Thymus (tissue), 14 donors: ENCODE measurements at places on chromosomes 3 and 15. TPM values are rescaled to one million over a fixed set of nuclear protein-coding genes. Genes with fewer than 3 reads are reported as not detected.

DNA sequence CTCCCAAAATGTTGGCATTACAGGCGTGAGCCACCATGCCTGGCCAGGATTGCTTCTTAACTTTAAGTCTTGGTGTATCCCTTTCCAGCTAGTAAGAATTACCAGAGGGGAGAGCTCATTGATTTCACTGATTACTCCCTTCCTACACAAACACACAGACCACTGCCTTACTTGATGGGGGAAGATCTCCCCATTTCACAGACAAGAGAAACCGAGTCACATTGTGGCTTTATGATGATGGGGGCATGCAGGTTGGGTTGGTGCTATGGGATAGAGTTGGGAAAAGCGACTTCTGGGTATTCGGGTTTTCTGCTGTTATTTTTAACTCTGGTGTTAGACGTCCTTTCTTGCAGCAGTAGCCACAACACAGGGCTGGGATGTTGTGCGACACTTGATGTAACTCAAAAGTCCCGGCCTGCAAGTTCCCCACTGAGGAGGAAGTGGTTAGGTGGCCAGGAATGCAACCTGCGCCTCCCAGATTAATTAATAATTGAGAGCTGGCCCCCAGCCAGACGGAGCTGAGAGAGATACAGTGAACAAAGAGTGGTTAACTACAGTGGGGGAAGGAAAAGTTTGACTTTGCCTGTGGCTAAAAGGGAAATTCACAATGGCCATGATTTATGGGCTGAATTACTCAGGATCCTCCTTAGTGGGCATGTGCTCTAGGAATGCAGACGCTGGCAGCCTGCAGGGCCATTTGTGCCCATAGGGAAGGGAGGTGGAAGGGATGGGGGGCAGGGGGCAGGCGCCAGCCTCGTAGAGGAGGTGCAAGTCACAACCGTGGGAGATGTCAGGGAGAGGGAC is 63.6 kb downstream of the SMAD6 start:
- DNase-seq: no peak

The TMEM207 gene
- polyA plus RNA-seq: not detected

DNA sequence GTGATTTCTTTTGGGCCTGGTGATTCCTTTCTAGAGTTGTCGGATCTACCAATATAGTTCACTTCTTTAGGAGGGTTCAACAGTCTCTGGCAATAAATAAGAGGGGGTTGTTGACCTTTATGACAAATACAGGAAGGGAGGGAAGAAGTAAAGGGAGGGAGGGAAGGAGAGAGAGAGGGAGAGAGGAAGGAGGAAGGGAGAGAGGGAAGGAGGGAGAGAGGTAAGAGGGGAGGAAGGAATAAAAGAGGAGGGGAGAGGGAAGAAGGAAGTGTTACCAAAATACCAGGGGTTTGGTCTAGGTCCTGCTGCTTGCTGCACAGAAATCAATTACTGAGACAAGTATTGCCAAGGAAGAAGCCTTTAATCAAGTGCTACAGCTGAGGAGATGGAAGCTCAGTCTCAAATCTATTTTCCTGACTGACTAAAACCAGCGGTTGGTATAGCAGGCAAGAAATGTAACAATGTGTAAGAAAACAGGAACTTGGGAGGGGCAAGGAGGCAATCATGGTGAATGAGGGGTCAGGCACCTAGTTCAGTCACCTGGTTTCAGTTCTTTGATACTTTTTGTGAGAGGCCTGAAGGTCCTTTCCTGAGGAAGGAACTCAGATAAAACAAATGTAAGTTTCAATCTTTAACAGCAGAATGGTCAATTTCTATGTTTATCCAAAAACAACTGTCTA is 14.1 kb upstream of the TMEM40 start:
- DNase-seq: no peak

- DNase-seq: no peak
Measured at GRCh38 chr3:26307192-26307591, 315.4 kb upstream of the LRRC3B start.

DNA sequence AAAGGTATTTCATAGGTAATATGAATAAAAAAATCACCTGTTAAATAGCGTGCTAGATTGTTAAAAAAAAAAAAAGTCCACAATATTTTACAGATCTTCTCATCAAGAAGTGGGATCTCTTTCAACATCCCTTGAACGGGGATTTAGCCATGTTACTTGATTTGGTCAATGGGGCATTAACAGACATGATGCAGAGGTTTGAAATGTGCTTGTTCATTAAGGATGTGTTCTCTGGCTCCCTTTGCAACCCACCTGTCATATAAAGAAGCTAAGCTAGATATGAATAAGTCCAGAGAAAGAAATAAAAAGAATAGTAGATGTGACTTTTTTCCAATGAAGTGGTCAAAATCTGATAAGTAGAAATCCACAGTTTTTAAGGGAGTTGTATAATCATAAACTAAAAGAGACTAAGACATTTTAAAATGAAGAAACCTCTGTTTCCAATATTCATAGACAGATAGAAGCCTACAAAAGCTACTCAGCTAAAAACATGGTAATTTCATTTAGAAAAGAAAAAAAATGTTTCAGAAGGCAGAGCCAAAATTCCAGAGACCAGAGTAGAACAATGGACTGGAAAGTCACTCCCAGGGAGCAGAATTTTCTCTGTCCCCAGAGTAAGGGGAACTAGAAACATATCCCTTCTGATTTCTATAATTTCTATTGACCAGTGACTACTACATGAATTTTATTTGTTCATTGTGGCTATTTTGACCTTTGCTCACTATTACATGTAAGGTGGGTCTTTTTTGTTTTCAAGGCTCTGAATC is 79.2 kb downstream of the PLSCR2 start:
- DNase-seq: no peak

The SNTN gene
- polyA plus RNA-seq: 0.16 TPM

The C3orf85 gene
- polyA plus RNA-seq: 0.32 TPM

GRCh38 chr3:64422932-64423331 is 197.7 kb upstream of the PRICKLE2 start:
- DNase-seq: no peak

The HRH1 gene
- 2.4 TPM for polyA plus RNA-seq

DNA sequence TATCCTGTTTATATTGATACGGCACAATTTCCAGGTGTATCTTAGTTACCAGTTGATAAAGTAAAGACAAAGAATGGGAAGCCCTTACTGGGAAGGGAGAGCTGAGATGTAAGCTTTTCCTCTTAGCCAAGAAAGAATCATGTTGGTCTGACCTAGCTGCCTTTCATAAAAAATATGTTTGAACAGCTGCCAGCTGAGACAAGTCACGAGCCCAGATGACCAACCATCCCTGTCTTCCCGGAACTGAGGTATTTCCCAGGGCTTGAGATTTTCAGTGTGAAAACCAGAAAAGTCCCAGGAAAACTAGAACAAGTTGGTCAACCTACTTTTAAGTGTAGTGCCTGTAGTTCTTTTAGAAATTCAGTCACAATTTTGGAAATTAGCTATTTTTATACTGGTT is 3.6 kb upstream of the MYH15 start:
- no peak for DNase-seq

The MAP1A gene
- polyA plus RNA-seq: 3.6 TPM

- DNase-seq: no peak
Measured at GRCh38 chr15:84685304-84685703, 27.3 kb upstream of the NMB start.

The SH3GL3 gene
- polyA plus RNA-seq: 2.2 TPM

DNA sequence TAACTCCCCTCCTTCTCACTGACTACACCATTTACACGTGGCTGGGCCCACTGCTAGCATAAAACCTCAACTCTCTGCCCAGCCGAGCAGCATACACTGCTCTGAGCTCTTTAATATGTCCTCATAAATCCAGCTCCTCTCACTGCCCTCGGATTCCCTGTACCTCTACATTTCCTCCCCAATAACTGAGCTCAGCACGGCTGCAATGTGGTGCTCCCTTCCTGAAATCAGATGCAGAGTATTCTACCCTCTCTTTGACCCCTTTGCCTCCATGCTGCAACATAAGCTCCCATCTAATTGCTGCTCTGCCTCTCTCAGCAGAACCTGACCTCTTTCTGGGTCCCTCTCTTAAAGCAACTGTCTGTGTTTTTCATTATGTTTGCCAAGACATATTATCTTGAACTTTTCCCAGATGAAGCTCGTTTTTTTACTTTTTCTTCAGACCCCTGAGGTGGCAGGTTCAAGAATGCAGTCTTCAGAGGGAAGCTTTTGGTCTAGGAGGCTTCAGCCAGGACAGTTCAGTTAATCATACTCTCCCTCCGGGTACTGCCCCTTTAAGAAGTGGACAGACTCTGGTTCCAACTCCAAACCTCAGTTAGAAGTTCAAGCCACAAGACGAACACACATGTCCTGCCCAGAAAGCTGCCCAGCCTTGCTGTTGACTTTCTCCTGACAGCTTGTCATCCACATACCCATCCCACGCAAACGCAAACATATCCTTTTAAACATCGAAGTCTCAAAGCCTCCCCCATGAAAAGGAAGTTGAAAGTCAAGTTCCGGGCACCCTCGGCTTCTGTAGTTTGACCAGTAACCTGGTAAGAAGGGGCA is 81.1 kb upstream of the NEO1 start:
- no peak for DNase-seq

GRCh38 chr15:41913256-41913655 is 19.4 kb upstream of the SPTBN5 start:
- no peak for DNase-seq

DNA sequence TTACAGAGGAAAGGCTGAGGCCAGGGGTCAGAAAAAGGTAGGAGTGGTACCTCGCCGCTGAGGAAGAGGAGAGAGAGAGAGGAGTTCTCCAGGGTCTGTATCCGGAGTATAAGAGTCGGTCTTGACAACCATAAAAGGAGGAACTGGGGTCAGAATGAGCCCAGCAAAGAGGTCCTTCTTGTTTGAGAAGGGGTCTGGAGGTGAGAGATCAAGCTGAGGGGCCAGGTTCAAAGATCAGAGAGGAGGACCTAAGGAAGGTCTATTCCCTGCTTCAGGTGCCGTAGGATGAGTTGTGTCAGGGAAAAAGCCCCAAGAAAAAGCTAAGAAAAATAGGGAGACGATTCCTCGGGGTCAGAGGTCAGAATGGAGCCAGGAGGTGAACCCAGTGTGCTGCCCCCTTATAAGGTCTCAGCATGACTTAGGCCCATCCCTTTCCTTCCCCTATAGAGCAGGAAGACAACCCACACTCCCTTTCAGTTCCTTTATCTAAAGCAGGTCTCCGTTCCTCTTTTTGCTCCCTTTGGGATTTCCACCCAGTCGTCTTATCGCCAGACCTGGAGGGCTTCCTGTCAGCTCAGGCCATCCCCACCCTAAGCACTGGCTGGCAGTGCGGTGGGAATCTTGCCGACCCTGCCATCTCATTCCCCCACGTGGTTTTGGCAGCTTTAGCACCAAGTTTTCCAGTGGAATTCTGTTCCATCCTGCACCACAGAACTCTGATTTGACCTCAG is 651 bp downstream of the MTMR14 start:
- peak; percentile 11 for DNase-seq

DNA sequence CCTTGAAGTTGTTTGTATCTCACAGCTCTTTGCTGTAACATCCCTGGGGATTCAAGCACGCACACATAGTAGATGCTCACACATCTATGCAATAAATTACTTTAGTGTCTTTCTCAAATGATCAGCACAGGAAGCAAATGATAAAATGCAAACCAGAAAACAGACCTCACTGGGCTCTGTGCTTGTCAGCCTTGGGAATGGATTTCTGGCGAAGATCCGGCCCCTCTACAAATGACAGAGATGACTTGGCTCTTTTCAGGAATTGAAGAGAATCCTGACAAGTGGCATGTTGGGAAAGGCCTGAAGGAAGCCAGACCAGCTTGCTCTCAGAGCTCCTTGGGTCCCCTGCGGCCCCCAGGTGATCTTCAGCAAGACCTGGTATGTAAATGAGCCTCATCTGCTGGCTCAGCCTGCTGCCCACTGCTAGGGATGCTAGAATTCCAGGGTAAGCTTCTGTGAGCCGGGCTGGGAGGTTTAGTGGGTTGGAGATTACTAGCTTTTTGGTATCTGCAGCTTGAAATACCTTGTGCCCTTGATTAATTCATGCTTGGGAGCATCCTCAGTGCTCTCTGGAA is 54.1 kb downstream of the LPP start:
- no peak for DNase-seq

GRCh38 chr3:146468671-146469149 is 651 bp downstream of the PLSCR2 start:
- no peak for DNase-seq

- no peak for DNase-seq
Measured at GRCh38 chr3:57019057-57019456, 41.4 kb upstream of the SPATA12 start.

The SYNPR gene
- polyA plus RNA-seq: 0.18 TPM

GRCh38 chr15:27490867-27491595 is 520.0 kb downstream of the GABRG3 start:
- DNase-seq: no peak

The TRIM42 gene
- polyA plus RNA-seq: 0.05 TPM

DNA sequence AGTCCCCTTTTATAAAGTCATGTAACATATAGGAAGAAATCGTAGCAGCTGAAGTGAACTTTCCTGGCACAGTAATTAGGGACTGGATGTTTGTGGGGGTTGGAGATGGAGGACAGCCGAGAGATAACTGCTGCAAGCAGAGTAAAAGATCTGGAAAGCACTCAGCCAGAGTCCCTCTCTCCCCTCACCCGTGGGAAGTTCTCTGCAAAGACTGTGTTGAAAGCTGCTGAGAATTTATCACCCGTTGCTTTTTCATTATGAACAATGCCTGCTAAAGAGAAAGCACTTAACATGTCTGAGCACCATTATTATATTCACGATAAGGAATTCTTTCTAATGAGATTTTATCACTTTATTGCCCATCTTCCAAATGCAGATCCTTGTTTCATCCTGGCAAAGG is 248.8 kb downstream of the SHOX2 start:
- no peak for DNase-seq

The SEMA3F gene
- polyA plus RNA-seq: 19.7 TPM

- DNase-seq: no peak
Measured at GRCh38 chr15:74040109-74040850, 42.1 kb downstream of the GOLGA6A start.

DNA sequence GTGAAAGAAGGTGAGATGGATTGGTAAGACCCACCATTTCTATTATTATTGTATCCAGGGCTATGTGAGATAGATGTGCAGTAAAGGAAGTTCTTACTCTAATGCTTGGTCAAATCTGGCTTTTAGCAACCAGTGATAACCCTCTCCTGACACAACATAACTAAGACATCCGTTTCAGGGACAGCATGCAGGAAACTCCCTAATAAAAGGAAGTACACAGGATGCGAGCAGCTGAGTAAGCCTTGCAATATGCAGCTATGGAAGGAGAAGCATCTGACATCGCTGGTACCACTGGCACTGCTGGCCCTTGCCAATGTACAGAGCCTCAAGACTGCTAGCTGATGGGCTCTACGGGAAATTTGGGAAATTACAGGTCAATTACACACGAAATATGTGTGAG is 662.3 kb downstream of the NR2F2 start:
- DNase-seq: no peak

DNA sequence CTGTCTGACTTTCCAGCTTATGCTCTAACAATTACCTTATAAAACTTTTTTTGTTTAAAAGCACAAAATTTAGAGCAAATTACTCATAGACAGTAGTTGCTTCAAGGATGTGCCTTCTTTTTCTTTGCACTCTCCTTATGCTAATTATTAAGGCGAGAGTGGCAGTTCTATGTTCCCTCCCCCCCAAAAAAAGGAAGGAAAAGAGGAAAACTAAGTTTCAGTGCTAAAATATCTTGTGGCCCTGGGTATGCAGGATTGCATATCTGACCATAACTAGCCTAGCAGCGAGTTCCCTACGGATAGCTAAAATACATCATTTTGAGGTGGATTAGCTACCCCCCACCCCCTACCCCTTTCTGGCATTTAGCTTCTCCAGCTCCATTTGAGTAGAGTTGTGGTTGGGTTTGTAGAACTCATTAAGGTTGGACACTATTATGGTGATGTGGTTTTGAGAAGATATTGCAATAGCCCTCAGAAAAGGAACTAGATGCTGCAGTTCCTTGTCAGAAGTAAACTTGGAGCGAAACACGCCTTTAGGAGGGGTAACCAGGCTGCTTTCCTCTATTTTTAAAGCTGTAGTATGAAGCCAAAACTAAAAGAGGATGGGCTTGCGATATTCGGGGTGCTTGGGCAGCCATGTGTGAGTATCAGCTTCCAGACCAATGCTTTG is 174.6 kb downstream of the AKAP13 start:
- DNase-seq: no peak
